ENCODE measurements at places on chromosomes 4 and X.

- no peak for DNase-seq
Observed at GRCh38 chrX:106997611-106998010, 2.4 kb downstream of the MORC4 start.

DNA sequence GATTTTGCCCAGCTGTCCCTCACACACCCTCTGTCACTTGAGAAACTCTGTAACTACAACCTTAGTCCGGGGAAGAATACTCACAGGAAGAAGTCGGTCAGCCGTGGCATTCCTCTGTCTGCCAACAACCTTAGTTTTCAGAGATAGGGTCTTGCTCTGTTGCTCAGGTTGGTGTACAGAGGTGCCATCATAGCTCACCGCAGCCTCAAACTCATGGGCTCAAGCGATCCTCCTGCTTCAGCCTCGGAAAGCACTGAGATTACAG lies 12.2 kb upstream of the SPCS3 start:
- DNase-seq = no peak

GRCh38 chrX:4572691-4573090 lies 859.2 kb upstream of the PRKX start:
- DNase-seq = no peak

DNA sequence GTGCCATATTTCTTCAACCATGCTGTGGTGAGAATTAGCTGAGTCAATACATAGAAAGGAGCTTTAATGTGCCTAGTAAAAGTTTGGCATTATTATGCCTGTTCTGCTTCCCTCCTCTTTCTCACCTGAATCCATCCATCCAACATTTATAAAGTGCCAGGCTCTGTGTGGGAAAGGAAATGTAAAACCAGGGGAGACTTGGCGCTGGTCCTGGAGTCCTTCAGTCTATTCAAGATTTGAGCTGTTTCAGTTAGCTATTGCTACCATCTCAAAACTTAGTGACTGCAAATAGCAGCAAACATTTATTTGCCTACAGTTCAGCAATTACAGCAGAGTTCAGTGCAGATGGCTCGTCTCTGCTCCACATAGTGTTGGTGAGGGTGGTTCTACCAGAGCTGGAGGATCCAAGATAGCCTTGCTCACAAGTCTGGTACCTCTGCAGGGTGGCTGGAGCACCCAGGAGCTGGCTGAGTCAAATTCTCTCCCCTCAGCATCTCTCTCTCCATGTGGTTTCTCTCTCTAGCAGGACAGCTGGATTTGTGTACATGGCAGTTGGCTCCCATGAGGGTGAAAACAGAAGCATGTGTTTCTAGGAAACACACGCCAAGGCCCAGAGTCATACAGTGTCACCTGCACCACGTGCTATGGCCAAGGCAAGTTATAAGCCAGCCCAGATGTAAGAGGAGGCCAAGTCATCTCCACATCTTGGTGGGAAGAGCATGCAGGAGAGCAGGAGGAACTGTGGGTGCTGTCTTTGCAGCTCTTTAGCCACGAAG lies 77.3 kb downstream of the FHDC1 start:
- DNase-seq = no peak

DNA sequence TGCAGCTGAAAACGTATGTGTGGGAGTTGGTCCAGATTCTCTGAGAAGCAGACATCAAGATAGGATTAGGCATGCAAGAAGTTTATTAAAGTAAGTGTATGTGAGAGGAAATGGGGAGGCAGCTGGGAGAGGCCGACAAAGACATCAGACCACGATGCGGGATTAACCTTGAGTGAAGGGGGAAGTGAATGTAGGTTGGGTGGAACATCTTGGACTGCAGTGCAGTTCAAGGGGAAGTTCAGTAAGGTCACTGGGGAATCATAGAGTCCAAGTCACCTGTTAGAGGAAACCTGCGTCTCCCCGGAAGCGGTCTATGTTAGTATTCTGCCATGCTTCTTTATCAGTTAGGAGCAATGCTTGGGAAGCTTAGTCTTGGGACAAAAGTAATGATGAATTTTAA lies 22.0 kb downstream of the CXCL8 start:
- no peak for DNase-seq

- DNase-seq = no peak
Observed at GRCh38 chr4:5198656-5199541, 147.6 kb downstream of the STK32B start.

DNA sequence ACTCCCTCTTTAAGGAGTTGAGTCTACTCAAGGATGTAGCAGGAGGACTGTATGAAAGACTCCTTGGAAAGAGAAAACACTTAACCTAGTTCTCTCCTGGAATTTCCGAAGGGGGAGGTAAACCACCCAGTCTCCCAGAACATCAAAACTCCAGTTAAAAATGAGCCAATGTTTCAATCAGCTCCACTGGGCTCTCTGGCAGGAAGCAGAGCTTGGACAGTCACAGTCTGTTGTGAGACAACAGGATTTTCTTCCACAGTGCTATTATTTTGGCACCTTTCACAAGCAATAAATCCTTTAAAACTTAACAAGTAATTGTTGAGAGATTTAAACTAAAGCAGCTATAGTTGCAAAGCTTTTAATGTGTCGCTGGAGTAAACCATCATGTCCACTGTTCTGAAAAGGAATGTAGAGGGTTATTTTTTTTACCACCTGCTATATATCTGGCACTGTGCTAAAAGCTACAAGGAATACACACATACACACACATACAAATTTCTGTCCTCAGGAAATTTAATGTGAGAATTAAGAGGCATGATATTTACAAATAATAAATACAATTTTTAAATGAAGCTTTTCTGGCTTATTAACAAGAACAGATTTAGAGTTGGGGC lies 229.2 kb upstream of the INTU start:
- no peak for DNase-seq

- no peak for DNase-seq
Observed at GRCh38 chr4:181150191-181150590, 1093.0 kb upstream of the TENM3 start.

- DNase-seq = peak; percentile 41
Observed at GRCh38 chrX:154534526-154535322, 11.9 kb downstream of the G6PD start.

GRCh38 chrX:63032811-63033210 lies 318.3 kb downstream of the SPIN4 start:
- DNase-seq = no peak

- no peak for DNase-seq
Observed at GRCh38 chrX:12128017-12128416, 10.3 kb upstream of the FRMPD4 start.

- no peak for DNase-seq
Observed at GRCh38 chr4:139278912-139279759, 889 bp downstream of the MGARP start.

DNA sequence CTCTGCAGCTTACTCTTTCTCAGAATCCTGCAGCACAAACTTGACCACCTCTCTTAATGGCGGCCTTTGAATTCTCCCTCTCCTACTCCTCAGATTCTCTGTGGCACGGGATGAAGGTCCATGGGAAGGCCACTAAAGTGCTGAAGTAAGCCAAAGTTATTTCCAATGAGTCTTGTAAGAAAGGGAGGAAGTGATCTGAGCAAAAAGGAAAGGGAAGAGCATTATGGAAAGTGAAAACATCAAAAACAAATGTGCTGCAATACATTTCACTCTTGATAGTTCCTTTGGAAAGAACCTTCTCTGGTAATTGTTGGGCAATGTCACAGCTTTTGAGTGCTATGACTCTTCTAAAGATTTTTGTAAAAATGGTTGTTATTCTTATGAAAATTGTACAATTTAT lies 54.3 kb upstream of the CAMK2D start:
- DNase-seq = no peak

DNA sequence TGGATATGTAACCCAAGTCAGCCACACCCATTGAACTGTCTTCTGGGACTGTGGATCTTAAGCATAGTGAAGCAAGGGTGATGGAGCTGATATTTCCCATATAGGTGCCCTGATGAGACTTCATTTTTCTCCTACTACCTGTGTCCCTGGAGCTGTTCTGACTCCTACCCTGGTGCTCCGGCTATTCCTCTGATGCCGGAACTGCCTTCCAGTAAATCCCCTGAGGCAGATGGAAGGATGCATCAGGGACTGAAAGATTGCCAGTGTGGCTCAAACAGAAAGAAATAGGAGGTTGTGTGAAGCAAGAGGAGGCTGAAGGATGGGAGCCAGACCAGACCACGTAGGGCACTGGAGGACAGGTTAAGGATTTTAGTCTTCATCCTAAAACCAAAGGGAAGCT lies 74.7 kb downstream of the HOPX start:
- no peak for DNase-seq

- DNase-seq = no peak
Observed at GRCh38 chr4:122831515-122832196, 5.0 kb downstream of the FGF2 start.

- DNase-seq = no peak
Observed at GRCh38 chr4:27007507-27007906, 146.9 kb downstream of the STIM2 start.

GRCh38 chr4:125276811-125277210 lies 37.9 kb upstream of the FAT4 start:
- no peak for DNase-seq

DNA sequence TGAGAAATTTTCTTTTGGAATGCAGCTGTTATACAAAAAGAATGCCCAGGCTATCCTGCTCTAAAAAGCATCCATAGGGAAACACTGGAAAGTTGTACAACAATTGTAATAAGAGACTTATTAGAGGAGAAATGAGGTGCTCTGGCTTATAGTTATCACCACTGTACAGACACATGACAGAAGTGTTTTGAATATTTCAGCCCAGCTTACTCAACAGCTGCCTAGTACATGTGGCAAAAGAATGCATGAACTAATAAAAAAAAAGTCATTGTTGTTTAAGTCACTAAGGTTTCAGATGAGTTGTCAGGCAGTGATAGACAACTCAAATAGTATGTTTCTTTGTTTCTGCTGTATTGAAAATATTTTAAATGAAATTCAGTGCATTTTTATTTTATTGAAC lies 307.7 kb downstream of the GPM6A start:
- no peak for DNase-seq

GRCh38 chrX:130848763-130849162 lies 54.2 kb downstream of the ENOX2 start:
- no peak for DNase-seq

DNA sequence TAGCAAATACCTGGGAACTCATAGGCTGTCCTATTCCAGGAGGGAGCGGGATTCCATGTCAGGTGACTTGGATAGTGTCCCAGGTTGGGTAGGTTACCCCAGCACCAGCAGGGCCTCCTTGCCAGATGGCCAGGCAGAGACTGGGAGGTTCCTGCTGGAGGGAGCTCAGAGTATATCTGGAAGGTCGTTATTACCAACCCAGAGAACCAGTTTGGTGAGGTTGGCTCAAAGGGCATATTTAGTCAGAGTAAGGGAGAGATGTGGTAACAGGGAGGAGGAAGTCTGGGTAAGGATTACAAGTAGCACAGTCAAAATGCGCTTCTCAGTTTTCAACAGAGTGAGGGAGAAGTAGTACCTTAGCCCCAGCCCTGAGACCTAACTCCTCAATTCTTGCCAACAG lies 53.3 kb upstream of the LNX1 start:
- no peak for DNase-seq

DNA sequence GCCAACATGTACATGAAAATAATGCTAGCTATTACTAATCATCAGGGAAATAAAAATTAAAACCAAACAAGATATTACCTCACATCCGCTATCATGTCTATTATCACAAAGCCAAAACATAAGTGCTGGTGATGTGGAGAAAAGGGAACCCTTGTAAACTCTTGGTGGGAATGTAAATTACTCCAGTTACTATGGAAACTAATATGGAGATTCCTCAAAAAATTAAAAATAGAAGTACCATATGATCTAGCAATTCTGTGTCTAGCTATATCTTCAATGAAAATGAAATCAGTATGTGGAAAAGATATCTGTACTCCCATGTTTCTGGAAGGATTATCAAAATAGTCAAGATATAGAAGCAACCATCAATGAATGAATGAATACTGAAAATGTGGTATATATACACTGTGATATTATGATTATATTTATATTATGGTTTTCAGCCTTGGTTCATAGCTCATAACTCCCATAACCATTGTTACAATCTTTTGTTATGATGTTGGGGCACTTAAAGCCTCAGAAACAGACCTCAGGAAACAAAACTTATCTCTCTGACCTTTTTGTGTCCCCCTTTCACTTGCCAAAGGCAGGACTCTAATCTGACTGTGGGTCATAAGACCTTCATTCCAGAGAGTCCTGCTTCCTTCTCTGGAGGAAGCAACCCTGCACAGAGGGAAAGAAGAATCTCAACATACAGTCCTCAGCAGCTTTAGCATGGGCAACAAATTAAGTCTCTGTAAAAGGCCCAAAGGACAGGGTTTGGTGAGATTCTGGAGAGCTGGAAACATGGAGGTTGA lies 933.2 kb downstream of the ADGRL3 start:
- DNase-seq = no peak

- DNase-seq = peak; percentile 29
Observed at GRCh38 chr4:5619913-5620625, 88.3 kb downstream of the EVC2 start.

- no peak for DNase-seq
Observed at GRCh38 chr4:94332983-94333590, 9.5 kb downstream of the HPGDS start.

- no peak for DNase-seq
Observed at GRCh38 chr4:7428261-7429068, 6.3 kb downstream of the PSAPL1 start.

GRCh38 chr4:146255874-146256273 lies 41.5 kb downstream of the REELD1 start:
- DNase-seq = no peak

GRCh38 chr4:149084144-149084543 lies 641.9 kb upstream of the NR3C2 start:
- DNase-seq = no peak

GRCh38 chr4:1192091-1192492 lies 19.7 kb upstream of the SPON2 start:
- no peak for DNase-seq

DNA sequence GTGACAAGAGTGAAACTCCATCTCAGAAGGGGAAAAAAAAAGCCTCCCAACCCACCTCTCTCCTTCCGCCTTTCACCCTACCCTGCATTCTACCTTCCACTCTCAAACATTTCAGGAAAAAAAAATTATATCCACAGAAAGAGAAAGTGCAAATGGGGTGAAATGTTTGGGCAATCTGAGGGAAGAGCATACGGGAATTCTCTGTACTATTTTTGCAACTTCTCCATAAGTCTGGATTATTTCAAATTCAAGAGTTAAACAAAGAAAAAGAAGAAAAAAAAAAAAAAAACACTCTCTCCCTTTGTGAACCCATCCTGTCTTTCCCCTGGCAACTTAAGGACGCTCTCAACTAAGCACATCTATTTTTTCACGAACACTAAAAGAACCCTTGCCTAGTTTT lies 41.3 kb downstream of the AFAP1 start:
- no peak for DNase-seq

DNA sequence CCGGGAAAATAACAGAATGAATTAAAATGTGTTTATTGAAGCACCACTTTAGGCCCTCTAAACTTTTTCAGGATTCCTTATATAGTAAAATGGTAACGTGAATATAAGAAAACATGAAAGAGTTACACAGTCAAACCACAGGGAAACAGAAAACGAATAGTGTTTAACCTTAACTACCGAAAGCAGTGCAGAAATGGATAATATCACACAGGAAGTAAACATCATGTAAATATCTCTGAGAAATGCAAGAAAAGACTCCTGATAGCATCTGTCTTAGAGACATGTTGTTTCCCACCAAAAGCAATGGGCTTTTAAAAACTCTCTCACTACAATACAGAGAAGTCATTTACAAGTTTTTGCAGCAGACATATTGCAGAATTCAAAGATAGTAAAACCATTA lies 323.9 kb upstream of the CXXC4 start:
- DNase-seq = no peak

- no peak for DNase-seq
Observed at GRCh38 chr4:39205000-39205399, 22.7 kb downstream of the WDR19 start.

- no peak for DNase-seq
Observed at GRCh38 chrX:2320089-2320488, 180.7 kb downstream of the DHRSX start.

GRCh38 chr4:181194096-181194495 lies 1049.1 kb upstream of the TENM3 start:
- DNase-seq = no peak

Data from DMS79 (cell line).